Activated naive CD8-positive, alpha-beta T cell treated with anti-CD3 and anti-CD28 coated beads, Interleukin-2, amount 10 ng/mL, durations not matched to agents 7 days and 5 days (primary cell): ENCODE measurements at places on chromosomes 3 and 15. TPM values are rescaled to one million over a fixed set of nuclear protein-coding genes. Genes with fewer than 3 reads are reported as not detected.

DNA sequence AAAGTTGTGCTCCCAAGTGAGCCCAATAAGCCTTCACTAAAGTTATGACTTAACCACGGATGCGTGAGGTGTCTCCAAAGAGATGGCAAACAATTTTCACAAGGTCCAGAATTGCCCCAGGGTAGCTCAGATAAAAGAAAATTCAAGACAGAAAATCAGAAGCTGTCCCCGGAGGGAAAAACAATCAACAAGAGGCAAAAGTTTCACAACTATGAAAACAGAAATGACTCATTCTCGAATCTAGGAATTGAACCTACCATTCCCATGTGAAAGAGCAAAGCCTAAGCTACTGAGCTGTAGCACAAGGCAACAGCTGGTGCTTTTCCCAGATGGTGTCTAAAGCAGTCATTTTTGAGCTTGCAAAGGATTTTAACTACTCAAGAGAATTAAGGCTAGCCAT lies 33.5 kb upstream of the MKRN3 start:
- no peak for DNase-seq

Gene LRRN1
- 1.4 TPM for total RNA-seq

- DNase-seq, result no peak
Observed at GRCh38 chr3:98600412-98601095, 7.1 kb upstream of the CPOX start.

GRCh38 chr3:57958642-57959422 lies 49.4 kb upstream of the FLNB start:
- no peak for DNase-seq

- no peak for DNase-seq
Observed at GRCh38 chr3:26091096-26091495, 301.2 kb downstream of the OXSM start.

- no peak for DNase-seq
Observed at GRCh38 chr3:63936925-63937324, 24.7 kb upstream of the SCAANT1 start.

DNA sequence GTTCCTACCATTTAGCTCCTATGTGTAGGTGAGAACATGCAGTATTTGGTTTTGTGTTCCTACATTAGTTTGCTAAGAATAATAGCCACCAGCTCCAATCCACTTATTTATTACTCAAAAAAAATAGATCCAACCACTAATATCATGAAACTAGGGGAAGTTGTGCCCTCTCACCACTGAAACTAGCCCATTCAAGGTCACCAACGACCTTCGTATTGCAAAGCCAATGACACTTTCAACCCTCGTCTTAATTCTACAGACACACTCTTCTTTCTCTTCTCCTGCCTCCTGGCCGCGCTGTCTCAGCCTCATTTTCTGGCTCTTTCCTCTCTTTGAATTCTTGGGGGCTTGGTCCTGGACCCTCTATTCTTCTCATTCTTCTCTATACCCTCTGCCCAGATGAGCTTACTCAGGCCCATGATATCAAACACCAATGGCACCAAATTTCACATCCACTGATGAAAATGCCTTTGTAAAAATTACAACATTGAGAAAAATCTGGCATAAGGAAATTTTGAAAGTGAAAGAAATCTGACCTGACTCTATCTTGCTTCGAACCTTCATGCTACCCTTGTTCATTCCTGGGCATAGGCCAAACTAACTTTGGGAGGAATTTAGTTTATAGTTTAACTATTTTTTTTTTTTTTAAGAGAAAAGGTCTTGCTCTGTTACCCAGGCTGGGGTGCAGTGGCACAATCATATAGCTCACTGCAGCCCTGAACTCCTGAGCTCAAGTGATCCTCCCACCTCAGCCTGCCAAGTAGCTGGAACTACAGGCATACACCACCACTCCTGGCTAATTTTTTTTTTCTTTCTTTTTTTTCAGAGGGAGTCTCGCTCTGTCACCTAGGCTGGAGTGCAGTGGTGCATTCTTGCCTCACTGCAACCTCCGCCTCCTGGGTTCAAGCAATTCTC lies 25.4 kb upstream of the LIMD1 start:
- no peak for DNase-seq

GRCh38 chr3:94481226-94481898 lies 418.5 kb downstream of the NSUN3 start:
- no peak for DNase-seq

GRCh38 chr15:46677491-46677890 lies 1039.8 kb upstream of the SEMA6D start:
- no peak for DNase-seq

- DNase-seq, result no peak
Observed at GRCh38 chr3:102026656-102027055, 177.3 kb downstream of the NFKBIZ start.
